ENCODE measurements at places on chromosomes 5 and 9.

GRCh38 chr9:137320555-137321384 is 18.7 kb upstream of the NRARP start:
- DNase-seq, result no peak

GRCh38 chr5:43019614-43020398 is 20.3 kb downstream of the ANXA2R start:
- peak; percentile 91 for DNase-seq

GRCh38 chr9:121823451-121824169 is 172.2 kb downstream of the DAB2IP start:
- DNase-seq, result no peak

- peak; percentile 26 for DNase-seq
Observed at GRCh38 chr9:98603821-98604383, 104.8 kb downstream of the GABBR2 start.

DNA sequence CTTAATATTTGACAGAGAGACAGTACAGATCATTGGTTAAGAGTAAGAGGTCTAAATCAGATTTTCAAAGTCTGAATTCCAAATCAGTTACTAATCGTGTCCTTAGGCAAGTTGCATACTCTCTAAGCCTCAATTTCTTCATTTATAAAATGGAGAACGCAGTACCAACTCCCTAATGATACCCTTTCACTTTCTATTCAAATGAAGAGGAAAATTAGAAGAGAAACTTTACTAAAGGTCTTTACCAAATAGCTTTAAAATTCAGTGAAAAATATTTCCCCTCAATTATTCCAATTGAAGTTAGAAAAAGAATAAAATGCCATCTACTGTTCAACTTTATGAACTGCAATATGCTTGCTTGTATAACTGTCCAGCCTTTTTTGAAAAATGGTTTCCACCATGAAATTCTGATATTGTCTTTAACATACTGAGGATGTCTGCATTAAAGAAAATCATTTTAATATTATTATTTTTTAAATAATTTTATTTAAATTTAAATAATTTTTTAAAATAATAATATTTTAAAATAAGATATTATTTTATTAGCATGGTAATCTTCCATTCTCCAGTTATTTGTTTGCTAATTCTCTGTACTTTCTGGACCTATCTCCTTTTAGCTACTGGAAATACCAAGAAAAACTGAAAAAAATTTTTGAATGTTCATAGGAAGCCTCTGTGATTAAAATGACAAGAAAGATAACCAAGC is 36.0 kb downstream of the POC5 start:
- DNase-seq, result peak; percentile 73

GRCh38 chr9:37710046-37710445 is 43.6 kb upstream of the TRMT10B start:
- no peak for DNase-seq

DNA sequence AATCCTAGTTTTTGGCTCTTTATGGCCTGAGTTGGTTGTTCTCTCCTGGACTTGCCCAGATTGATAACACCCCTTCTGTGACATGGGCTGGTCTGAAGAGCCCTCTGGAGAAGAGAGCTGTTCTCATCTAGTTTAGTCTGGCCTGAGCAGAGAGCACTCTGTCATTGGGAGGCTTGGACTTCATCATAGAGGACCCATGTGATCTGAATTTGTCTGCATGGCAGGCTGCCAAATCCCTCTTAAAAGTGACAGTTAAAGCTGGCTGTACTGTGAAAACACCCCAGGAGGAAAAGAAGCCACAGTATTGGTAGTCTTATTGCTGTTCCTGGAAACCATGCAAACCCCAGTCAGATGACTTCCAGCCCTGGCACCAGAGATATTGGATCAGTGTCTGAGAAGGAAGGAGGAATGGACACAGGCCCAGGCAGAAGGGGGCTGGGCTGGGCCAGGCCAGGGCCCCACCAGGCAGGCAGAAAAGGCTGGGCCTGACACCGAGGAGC is 3.7 kb upstream of the WDR31 start:
- peak; percentile 51 for DNase-seq

DNA sequence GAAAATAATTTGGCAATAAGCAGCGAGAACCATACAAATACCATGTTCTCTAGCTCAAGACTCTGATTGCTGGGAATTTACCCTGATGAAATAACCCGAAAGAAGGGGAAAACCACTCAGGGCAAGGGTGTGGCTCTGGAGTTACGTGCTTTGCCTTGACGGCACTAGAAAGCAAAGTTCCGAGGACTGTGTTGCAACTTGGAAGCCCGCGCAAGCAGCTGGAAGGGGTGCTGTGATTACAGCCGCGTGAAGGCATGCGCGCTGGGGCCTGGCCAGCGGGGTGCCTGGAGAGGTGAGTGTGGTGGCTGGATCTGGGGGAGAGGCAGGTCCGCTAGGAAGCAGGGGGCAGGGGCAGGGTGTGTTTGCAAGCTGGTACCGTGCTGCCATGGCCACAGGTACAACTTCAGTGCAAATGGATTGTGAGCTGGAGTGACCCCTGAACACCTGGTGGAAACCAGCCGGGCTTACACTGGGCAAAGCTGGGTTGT is 52.6 kb upstream of the CNOT6 start:
- DNase-seq, result peak; percentile 17

DNA sequence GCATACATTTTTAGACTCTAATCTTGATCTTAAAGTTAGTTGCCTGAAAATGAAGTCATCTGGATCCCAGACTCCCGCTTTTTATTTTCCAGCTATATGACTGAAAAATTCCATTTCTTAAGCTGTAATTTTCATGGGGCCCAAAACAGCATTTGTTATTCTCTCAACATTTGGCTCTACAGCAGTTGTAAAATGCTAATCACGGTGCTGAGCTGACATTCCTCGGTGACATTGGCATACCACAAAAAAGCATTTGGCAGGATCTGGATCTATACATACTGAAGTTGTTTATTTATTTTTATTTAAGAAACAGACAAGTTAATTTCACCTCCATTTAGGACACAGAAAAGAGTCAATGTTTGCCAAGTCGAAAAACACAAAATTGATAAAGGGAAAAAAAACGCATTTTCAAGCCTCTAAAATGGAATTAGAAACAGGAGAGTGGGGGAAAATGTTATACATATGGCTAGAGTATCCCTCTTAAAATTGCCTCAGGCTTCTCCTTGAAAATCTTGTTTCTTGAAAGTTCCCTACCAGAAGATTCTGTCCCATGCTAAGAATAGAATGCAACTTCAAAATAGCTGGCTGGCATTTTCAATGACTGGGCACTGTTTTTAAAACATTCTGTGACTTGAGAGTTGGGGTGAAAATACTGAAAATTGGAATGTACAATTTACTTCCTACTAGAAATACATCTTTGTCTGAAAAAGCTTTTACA is 207.5 kb upstream of the TBCA start:
- DNase-seq, result no peak

DNA sequence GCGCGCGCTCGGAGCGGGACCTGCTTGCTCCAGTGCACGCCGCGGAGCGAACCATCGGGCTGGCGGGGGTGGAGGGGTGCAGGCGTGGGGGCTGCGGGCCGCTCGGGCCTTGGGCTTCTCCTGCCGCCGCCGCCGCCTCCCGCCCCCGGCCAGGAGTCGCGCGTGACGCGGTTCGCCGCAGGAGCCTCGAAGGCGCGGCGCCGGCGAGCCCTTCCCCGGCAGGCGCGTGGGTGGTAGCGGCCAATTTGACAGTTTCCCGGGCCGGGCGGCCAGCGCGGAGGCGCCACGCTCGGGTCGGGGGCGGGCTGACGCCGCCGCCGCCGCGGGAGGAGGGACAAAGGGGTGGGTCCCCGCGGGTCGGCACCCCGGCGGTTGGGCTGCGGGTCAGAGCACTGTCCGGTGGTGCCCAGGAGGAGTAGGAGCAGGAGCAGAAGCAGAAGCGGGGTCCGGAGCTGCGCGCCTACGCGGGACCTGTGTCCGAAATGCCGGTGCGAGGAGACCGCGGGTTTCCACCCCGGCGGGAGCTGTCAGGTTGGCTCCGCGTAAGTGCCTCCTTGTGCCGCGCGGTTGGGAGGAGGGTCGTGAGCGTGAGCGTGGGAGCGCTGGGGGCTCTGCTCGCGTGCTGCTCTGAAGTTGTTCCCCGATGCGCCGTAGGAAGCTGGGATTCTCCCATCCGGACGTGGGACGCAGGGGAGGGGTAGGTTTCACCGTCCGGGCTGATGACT is at the start of gene TJP2:
Gene TJP2 (plus strand): TSS at position 387 of the 725 bp plus-strand sequence. CDS start 96 bp downstream, at position 483.
- DNase-seq, result peak; percentile 78

DNA sequence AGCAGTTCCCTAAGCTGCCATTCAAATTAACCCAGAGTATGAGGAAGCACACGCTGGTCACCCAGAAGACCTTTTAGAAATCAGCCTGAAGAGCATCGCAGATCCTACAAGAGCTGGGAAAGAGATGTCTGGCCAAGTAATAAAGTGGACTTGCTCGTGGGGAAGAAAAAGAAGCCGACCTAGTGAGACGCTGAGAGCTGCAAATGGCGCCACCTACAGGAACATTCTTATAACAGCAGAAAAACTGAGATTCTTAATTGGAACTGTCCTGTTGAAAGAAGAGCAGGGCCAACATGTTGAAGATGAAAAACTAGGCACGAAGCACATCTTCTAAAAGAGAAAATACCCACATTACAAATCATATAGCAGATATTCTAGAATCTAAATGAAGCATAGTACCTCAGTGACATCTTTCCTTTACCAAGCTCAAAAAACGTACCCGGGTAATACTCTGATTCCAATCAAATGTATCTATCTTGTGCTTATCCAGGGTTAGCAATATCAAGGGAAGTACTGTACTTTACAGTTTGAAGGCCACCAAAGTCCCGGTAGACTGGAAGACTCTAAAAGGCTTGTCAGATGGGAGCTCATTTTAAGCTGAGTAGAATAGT is 3.9 kb upstream of the GNAQ start:
- peak; percentile 84 for DNase-seq

- no peak for DNase-seq
Observed at GRCh38 chr9:97543561-97543960, 42.1 kb downstream of the TMOD1 start.

- peak; percentile 14 for DNase-seq
Observed at GRCh38 chr5:56986626-56986947, 34.7 kb upstream of the MIER3 start.

DNA sequence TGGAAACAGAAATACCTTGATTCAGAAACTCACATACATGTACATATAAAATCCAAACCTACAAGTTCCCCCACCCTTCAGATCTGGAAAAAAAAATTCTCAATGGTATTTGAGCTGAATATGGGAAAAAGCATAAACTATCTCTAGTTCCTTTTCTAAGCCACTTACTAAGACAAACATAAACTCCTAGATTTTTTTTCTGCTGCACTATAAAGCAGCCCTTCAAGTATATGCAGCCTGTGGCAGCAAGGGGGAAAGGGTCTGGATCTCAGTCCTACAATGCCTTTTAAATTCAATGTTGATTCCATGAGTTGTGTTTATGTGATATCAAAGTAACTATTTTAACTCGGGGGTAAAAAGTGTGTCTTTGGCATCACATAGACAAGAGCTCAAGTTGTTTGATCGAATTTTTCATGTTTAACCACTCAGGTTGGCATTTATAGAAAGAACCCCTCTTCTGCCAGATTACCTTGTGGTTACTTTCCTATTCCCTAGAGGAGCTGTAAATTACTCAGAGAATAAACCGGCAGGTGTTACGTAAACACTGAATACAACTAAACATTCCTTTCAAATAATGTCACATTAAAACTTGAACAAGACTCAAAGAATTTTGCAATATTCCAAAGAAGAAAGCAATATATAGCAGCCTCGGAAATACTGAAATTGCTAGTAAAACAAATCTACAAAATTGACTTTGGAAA is 91.8 kb upstream of the FER start:
- peak; percentile 82 for DNase-seq

GRCh38 chr9:128383791-128384190 is 12.6 kb downstream of the URM1 start:
- no peak for DNase-seq

DNA sequence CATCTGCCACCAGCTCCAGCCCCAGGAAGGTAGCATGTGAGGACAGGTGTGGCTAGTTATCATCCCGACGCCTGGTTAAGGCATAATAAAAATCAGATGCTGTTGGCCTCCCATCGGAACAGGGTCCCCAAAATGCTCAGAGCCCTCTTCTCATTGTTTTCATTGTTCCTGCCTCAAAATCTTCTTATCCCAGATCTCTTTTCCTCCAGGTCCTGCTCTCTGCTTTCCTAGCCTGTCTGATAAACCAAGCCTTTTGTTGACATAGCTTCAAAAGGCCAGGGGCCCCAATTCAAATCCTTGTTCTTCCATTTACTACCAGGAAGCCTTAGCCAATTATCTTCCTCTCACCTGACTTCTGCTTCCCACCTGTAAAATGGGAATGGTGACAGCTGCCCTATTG is 130.1 kb upstream of the ADRA1B start:
- DNase-seq, result no peak

DNA sequence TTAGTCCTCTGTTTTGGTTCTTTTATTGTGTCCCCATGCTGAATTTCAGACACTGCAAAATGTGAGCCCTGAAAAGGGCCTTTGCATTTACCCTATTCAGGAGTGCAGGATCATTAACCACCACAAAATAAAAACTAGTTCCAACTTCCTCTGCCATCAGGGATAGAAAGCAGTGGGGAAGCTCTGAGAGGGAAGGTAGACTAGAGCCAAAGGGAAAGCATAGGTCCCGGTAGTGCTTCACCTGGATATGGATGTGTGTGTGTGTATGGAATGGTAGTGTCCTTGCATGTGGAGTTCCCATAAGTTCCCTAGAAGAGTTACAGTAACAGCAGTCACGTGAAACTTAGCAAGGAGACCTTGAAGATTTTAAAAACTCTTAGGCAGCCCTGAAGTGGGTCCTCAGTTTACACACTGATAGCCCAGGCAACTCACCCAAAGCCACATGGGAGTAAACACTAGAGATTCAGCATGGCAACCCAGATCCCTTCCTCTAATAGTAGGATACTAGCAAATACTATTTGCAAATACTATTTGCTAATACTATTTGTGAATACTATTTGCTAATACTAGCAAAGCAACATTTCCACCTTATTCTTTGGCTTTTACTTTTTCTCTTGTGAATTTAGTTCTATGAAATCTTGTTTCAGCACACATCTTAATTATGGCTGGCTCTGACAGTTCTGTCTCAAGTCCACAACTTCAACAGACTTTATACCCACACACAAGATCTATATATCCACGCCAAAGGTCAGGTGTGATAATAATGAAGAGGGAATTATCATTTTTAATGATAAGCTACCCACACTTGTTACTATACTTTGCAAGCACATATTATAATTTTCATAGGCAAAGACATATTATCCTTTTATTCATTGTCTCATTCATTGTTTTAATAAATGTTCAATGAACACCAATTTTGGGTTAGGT is 70.4 kb upstream of the IFNE start:
- DNase-seq, result no peak

- DNase-seq, result peak; percentile 56
Observed at GRCh38 chr9:114902786-114903524, 27.4 kb downstream of the TNFSF8 start.

- DNase-seq, result no peak
Observed at GRCh38 chr5:4553130-4553529, 587.0 kb upstream of the ADAMTS16 start.

- peak; percentile 32 for DNase-seq
Observed at GRCh38 chr5:151154931-151155774, 2.4 kb downstream of the ANXA6 start.

DNA sequence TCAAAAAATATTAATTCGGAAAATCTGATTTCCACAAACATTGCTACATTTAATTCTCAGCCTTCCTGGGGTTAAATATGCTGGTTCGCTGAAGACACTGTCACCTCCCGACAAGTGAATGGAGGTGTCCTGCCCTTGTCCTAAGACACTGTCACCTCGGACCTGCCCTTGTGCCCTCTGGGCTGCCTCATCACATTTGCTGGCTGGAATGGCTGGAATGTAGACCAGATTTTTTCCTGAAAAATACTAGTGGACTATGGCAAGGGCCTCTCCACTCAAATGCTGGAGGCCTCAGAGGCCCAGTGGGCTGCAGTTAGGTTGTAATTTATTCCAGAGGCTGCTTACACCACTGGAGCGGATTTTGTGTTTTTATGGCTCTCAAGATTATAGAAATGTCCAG is 28.2 kb downstream of the CACNA1B start:
- no peak for DNase-seq

- no peak for DNase-seq
Observed at GRCh38 chr5:168931638-168932345, 352.6 kb upstream of the PANK3 start.

Data from iris pigment epithelial cell (primary cell).